Activated CD4-positive, alpha-beta T cell treated with anti-CD3 and anti-CD28 coated beads for 4 hours (primary cell): ENCODE measurements at places on chromosomes 6 and 20.
A peak's percentile ranks its signal among the peaks of the same experiment; 100 is the strongest.

DNA sequence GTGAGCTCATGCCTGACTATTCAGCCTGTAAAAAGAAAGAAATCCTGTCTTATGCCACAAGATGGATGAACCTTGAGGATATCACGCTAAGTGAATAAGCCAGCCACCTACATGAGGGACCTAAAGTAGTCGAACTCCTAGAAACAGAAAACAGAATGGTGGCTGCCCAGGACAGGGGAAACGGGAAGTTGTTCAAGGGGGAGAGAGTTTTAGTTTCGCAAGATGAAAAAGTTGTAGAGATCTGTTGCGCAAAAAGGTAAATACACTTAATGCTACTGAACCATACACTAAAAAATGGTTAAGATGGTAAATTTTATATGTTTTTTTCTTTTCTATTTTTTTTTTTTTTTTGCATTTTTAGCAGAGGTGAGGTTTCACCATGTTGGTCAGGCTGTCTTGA is 74.1 kb upstream of the RALY start:
- DNase-seq, result no peak

DNA sequence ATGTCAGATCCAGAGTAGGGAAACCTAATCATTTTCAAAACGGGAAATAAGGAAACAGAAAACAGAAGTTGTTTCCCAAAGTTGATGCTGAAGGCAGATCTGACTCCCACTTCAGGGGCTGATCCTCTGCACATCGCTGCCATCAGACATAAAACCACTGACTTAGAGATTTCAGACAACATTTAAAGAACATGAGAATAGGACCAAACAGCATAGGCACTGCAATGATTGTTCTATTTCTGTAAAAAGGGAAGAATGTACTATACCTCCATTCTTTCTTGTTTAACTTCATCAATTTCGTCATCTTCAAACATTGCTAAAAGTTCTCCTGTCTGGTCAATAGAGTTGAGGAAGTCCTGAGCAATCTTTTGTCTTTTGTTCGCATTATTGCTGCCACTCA is 324.7 kb upstream of the RUNX2 start:
- DNase-seq, result no peak

GRCh38 chr6:89022798-89023197 is 57.8 kb upstream of the PNRC1 start:
- DNase-seq, result no peak

- peak; percentile 14 for DNase-seq
Observed at GRCh38 chr6:52517502-52518278, 59.2 kb downstream of the TRAM2 start.

GRCh38 chr20:31474097-31474436 is 860 bp downstream of the DEFB124 start:
- DNase-seq, result no peak

DNA sequence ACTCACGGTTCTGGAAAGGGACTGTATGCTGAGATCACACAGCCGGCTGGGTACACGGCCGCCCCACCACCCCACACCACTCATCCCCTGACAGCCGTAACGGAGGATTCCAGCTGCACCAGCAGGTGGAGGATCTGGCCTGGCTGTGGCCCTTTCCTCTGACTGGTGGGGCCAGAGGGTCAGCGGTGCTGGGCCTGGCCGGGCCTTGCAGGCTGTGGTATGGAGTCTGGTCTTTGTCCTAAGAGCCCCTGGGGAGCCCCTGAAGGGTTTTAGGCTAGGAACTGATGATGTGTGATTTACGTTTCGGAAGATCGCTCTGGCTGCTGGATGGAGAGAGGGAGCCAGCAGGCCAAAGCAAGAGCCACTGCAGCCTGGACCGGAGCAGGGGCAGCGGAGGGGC is 26.6 kb downstream of the NOL4L start:
- no peak for DNase-seq

DNA sequence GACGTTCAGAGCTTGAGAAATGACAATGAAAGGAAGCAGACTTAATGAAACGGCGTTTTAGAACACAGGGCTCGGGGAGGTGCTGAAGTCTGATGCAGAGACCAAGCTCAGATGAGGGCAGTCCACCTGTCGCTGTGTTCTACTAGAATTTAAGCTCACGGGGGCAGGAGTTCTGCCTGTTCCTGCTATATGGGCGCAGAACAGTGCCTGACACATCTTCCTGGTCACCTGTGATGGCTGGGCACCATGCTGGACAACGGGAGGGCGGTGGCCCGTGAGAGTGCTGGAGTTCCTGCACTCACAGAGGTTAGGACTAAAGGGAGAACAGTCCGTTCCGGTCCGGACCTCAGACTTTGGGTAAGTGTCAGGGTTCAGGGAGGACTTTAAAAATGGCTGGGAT is 130.6 kb downstream of the ERMARD start:
- DNase-seq, result no peak

DNA sequence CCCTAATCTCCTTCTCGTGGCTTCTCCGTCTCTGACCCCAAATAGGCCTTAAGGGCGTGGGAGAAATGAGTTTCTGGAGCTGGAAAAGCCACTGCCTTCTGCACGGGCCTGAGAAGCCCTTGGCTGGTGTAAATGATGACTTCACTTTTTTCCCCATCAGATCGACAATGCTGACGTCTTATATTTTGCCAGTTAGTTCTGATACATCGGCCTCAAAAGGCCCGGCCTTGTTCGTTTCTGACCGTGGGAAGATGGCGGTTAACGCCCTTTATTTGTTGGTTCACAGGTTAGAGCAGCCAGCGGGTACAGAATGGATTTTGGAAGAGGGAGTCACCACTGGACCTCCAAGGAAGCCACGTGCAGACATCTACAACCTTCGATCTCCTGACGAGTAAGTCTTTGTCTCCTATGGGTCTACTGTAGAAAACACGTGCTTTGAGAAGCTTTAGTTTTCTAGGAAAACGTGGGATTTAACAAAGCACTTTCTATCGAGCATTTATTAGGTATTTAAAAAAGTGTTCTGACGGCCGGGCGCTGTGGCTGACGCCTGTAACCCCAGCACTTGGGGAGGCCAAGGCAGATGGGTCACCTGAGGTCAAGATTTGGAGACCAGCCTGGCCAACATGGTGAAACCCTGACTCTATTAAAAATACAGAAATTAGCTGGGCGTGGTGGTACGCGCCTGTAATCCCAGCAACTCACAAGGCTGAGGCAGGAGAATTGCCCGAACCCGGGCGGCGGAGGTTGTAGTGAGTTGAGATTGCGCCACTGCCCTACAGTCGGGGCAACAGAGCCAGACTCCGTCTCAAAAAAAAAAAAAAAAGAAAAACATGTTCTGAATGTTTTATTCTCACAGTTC is 1.2 kb upstream of the ZNFX1 start:
- DNase-seq, result no peak

- no peak for DNase-seq
Observed at GRCh38 chr6:132511831-132512220, 1.1 kb downstream of the STX7 start.

DNA sequence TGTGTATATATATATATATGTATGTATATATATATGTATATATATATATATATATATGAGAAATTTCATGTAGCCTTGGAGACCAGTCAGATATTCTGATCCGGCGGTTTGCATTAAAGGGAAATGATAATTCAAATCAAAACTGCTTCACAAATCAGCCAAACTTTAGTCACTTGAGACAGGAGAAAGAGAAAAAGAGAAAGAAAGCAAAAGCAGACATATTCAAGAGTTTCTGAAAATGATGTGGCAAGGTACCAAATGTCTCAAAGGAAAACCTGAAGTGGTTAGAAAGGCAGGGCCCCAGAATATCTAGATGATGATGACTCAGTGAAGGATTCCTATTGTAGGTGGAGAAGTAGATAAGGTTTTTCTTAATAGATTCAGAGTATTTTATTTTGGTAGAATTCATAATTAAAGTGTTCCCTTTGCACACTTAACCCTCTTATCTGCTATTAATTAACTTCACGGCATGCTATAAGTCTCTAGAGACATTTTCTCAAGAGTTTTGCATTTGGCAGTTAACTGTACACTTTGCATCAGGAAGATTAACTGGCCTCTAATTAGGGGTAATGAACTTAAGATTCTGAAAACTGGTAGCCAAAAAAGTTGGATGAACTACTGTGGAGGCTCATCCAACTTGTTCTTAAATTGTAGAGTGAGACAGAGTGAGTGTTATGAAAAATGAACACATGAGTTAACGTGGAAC is 50.1 kb upstream of the ASF1A start:
- DNase-seq, result no peak

DNA sequence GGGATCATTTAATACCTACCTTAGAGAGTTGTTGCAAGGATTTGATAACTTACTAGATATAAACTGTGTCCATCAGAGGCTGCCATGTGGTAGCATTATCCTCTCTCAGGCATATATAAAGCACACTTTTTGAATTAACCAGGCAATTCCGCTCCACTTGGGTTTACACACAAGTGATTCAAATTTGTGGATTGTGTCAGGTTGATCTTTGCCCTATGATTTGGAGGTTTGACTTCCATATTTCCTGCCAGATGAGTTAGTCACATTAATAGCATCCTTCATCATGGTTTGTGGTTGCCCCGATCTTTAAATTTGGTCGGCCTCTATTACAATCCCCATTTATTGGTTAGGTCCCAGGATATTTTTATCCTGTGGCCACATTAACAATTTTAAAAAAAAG is 44.8 kb upstream of the CTAGE9 start:
- DNase-seq, result no peak

DNA sequence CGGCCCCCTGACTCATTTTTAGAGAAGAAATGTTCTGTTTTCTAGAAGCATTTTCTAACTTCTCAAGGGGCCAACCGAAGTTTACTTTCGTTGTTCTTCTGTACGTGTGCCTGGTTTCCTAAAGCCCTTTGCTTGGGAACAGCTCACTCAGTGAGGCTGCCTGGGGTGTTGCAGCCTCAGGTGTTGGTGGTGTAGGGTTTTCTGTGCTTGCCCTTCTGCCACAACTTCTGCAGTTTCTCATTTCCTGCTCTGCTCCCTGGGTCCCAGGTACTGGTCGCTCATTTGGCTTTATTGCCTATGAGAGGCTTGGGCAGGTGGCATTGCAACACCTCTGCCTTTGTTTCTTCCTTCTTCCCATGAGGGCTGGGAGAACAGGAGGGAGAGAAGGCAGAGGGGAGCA is 278.3 kb downstream of the SOX4 start:
- no peak for DNase-seq

- no peak for DNase-seq
Observed at GRCh38 chr20:35000311-35000921, 44.7 kb downstream of the MYH7B start.

DNA sequence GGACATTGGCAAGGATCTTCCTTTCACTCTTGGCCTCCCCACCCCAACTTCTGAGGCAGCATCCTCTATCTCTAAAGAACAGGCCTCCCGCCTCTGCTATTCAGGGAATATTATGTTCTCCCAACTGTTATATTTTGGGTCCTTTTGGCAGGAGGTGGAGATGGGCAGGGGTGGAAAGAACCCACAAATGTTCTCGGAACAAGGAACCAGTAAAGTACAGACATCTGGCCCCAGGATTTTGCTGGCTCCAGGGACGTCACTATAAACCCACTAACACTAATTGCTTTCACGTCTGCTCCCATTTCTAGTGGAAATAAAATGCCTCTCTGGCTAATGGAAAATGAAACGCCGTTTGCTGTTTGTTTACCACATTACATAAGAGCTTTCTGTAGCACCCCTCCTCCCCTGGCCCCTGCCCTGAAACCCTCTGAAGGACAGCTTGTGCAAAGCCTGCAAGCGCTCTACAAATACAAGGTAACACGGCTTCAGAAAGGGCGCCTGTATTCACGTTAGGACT is 77.7 kb upstream of the TBC1D7 start:
- no peak for DNase-seq

DNA sequence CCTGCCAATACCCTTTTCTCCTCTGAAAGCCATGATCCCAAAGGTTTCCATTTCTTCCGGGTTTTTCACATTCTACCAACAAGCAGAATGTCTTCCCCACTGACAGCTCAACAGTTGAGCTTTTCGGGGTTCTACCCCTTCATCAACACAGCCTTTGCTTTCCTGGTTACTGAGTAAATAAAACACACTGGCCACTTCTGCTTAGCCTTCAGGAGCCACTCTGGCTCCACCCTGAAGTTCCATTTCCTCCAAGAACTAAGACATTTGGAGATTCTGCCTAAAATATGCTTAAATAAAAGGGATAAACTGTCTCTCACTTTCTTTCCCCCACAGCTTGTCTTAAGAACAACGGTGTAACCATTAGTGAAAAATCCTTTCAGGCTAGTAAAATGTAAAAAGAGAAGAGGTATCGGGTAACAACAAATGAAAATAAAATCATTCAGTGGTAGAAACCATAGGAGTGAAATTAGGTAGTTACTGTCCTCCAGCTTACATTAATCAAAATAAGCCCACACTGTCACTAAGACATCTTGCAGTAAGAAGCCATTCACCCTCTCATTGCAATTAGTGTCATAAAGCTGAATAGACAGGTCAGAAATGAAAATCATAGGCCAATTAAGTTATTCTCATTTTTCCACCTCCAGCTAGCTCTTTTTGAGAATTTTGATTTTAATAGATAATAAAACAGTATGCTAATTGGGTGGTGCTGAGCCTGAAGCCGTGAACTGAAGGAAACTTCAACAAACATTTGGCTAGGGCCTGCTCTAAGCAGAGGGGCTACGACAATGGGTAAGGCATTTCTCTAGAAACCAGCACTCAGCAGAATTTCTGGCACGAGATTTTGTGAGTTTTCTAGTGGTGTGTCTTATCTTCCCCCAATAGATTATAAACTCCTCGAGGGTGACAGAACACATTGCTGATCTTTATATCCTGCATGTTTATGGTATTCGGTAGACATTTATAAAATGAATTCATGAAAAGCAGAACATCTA is 194.2 kb downstream of the KHDC1L start:
- DNase-seq, result no peak

- no peak for DNase-seq
Observed at GRCh38 chr6:118659513-118660217, 8.3 kb upstream of the CEP85L start.

- DNase-seq, result no peak
Observed at GRCh38 chr6:14924126-14925024, 321.5 kb upstream of the JARID2 start.

DNA sequence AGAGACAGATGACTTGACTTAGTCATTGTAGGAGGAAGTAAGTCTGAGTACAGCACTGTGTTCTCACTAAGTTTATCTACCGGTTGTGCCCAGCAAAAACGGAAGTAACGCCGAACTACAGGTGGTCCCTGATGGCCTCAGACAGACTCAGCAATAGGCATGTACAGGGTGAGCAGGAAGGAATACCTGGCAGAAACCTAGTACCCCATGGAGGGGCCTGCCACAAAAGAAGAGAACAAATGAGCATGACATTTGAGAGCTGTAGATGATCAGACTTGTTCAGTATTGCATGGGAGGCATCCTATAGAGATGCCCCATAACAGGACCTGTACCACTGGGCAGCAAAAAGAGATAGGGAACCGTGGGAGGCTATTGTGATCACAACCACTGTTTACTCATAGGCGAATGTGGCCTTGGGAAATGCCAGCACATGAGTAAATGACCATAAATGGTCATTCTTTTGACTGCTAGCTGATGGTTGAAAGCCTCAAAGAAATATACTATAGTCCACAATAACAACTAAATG is 106.4 kb upstream of the TAB2 start:
- DNase-seq, result no peak

- DNase-seq, result no peak
Observed at GRCh38 chr6:98358173-98358572, 476.2 kb upstream of the POU3F2 start.
